HepG2 (cell line): ENCODE measurements at places on chromosomes 5 and 9.

GRCh38 chr9:7246917-7247522, 489.2 kb downstream of the KDM4C start:
- no peaks in the 10 kb centered on the region for H3K27me3 ChIP-seq
- no peak overlapping the region for H3K4me3 ChIP-seq
- H3K36me3 ChIP-seq: no peaks in the 10 kb centered on the region
- no peak overlapping the region for H3K27ac ChIP-seq

GRCh38 chr9:89021154-89021803, 30.0 kb downstream of the S1PR3 start:
- no peak for DNase-seq
- H3K4me3 ChIP-seq: no peak overlapping the region
- H3K27ac ChIP-seq: no peak overlapping the region
- H3K27me3 ChIP-seq: no peaks in the 10 kb centered on the region

GRCh38 chr5:143066556-143067281, 296.5 kb downstream of the ARHGAP26 start:
- no peaks in the 10 kb centered on the region for H3K4me1 ChIP-seq
- H3K27ac ChIP-seq: no peak overlapping the region
- no peak overlapping the region for H3K4me3 ChIP-seq
- H3K27me3 ChIP-seq: no peaks in the 10 kb centered on the region

GRCh38 chr9:38386319-38386895, 6.1 kb upstream of the ALDH1B1 start:
- peaks cover 100% of the 10 kb centered on the region for H3K4me1 ChIP-seq
- H3K27ac ChIP-seq: peak overlapping the region; percentile 80
- DNase-seq: peak; percentile 92
- H3K36me3 ChIP-seq: no peaks in the 10 kb centered on the region

DNA sequence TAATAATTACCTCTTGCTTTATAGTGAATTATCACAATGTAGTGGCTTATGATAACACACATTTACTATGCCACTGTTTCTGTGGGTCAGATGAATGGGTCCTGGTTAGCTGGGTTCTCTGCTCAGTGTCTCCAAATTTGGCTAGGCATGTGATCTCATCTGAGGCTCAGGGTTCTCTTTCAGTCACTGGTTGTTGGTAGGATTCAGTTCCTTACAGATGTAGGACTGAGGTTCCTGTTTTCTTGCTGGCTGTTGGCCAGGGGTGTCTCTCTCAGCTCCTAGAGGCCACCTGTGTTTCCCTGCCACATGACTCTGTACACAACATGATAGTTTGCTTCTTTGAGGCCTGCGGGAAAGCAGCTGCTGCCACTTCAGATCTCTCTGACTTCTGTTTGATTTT, 7.1 kb downstream of the NFX1 start:
- peaks cover 85% of the 10 kb centered on the region for H3K4me1 ChIP-seq
- no peak overlapping the region for H3K4me3 ChIP-seq
- no peaks in the 10 kb centered on the region for H3K27me3 ChIP-seq
- no peak for DNase-seq
- peak overlapping the region; percentile 20 for H3K27ac ChIP-seq
- peaks cover 78% of the 10 kb centered on the region for H3K36me3 ChIP-seq

GRCh38 chr5:1003296-1003937, 5.2 kb upstream of the NKD2 start:
- no peaks in the 10 kb centered on the region for H3K36me3 ChIP-seq
- H3K27ac ChIP-seq: no peak overlapping the region
- no peak for DNase-seq
- H3K4me1 ChIP-seq: peaks cover 38% of the 10 kb centered on the region; the same call in 1 of the 2 replicates
- peaks cover 83% of the 10 kb centered on the region for H3K27me3 ChIP-seq

- H3K36me3 ChIP-seq: no peaks in the 10 kb centered on the region
- no peak for DNase-seq
- H3K27me3 ChIP-seq: no peaks in the 10 kb centered on the region
- no peak overlapping the region for H3K4me3 ChIP-seq
- peak overlapping the region; percentile 24 for H3K27ac ChIP-seq
Measured at GRCh38 chr5:14775857-14776256, 95.7 kb downstream of the ANKH start.

- DNase-seq: no peak
- H3K36me3 ChIP-seq: no peaks in the 10 kb centered on the region
- peaks cover 3% of the 10 kb centered on the region for H3K27me3 ChIP-seq
- H3K4me1 ChIP-seq: peaks cover 8% of the 10 kb centered on the region; the same call in 1 of the 2 replicates
- no peak overlapping the region for H3K4me3 ChIP-seq
Measured at GRCh38 chr9:131330814-131331600, 41.5 kb downstream of the PLPP7 start.

- H3K36me3 ChIP-seq: no peaks in the 10 kb centered on the region
- H3K4me1 ChIP-seq: peaks cover 6% of the 10 kb centered on the region; the same call in 1 of the 2 replicates
- no peak overlapping the region for H3K27ac ChIP-seq
- no peak overlapping the region for H3K4me3 ChIP-seq
Measured at GRCh38 chr9:116585896-116586295, 101.2 kb upstream of the TRIM32 start.

DNA sequence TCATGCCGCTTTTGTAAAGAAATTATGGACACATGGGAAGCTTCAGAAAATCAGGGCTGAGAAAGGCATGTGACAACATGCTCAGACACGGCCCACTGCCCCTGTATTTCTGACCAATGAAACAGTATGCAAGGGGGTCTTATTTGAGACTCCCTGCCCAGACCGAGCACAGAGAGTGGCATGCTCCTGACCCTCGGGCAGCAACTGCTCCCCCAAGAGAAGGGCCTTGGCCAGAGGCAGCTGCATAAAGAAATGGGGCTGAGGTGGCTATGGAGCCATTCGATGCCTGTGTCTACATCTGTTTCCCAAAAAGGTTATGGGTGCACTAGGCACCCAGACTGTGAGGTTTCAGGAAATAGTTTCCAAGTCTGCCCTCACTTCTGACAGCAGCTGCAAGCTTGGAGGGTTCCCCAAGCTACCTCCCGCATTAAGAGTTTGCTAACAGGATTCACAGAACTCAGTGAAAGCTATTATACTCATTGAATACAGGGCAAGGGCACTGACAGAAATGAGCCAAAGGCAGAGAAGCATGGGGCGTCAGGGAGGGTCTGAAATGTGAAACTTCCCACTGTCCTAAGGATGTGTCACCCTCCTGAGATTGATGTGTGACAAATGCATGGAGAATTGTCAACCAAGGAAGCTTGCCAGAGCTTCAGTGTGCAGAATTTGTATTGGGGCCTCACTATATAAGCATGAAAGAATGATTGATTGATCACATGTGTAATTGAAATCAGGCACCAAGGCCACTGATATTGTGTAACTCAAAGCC, 94.3 kb downstream of the DAP start:
- DNase-seq: peak; percentile 7
- no peaks in the 10 kb centered on the region for H3K36me3 ChIP-seq
- no peaks in the 10 kb centered on the region; the same call in 2 of the 3 replicates for H3K27me3 ChIP-seq
- no peak overlapping the region for H3K4me3 ChIP-seq
- H3K4me1 ChIP-seq: peaks cover 20% of the 10 kb centered on the region

DNA sequence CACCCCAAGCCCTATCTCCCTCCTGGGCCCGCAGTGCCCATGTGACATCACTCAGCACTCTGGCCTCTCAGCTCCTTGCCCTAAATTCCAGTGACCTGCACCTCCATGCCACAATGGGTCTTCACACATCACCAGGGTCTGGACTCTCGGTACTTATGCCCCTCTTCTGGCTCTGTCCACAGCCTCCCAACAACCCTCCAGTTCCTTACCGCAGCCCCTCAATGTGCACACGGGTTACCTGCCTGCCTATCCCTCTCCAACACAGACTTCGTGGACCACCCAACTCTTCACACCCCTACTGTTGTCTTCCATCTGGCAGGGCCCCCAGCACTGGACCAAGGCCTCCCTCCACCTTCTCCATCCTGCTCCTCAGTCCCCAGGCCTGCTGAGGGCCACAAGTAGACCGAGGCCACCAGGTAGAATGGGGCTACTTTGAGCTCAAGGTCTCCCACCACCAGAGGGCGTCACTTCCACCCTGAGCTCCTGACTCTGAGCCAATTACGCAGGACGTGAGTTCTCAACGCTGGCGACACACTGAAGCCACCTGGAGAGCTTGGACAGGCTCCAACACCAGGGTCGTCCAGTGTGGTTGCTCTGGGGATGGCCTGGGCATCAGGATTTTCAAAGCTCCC, 172.1 kb downstream of the GABBR2 start:
- H3K27ac ChIP-seq: no peak overlapping the region
- no peaks in the 10 kb centered on the region for H3K4me1 ChIP-seq
- DNase-seq: peak; percentile 5
- no peak overlapping the region for H3K4me3 ChIP-seq

DNA sequence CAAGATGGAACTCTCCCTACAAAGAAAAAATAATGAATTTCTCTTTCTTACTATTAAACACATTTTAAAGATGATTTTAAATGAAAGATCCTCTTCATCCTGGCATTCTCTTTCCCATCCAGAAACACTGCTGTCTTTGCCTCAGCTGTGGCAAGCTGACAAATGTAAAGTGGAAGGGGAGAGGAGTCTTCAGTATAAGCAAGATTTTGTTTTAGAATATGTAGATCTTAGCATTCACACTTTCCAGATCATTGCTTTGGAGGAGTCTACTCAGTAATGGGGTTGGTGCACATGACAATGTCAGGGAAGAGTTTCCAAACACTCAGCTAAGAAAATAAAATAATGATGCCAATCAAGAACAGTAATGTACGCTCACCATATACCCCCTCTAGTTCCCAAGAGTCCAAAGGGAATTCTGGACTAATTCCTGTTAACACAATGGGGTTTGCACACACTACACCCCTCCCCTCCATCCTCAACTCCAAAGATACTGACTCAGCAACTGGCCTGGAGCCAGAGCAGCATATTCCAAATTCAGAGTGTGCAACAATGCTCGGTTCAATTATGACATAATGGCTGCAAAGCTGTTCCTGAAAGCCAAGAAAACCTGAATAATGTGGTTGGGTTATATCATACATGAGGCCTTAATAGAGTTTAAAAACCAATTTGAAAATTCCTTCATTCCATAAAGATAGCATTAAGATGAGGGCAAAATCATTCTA, 4.6 kb downstream of the C5orf63 start:
- DNase-seq: no peak
- no peak overlapping the region for H3K27ac ChIP-seq
- no peaks in the 10 kb centered on the region for H3K27me3 ChIP-seq

DNA sequence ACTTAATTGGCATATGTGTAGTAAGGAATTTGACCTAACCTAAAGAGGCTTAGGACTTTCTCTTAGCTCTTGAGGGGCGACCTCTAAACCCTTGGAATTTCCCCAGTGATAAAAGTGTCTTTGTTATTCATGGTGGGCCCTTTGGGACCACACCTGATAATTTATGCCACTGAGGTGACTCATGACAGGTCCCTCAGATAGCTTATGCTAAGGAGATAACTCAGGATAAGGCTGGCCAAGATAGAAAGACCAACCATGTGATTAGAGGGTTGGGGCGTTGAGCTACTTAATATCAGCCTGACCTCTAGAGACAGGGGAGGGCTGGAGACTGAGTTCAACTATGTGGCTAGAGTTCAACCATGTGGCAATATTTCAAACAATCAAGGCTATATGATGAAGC, 218.1 kb downstream of the AP3B1 start:
- DNase-seq: no peak
- H3K36me3 ChIP-seq: no peaks in the 10 kb centered on the region; the same call in 1 of the 2 replicates
- no peaks in the 10 kb centered on the region for H3K4me1 ChIP-seq

DNA sequence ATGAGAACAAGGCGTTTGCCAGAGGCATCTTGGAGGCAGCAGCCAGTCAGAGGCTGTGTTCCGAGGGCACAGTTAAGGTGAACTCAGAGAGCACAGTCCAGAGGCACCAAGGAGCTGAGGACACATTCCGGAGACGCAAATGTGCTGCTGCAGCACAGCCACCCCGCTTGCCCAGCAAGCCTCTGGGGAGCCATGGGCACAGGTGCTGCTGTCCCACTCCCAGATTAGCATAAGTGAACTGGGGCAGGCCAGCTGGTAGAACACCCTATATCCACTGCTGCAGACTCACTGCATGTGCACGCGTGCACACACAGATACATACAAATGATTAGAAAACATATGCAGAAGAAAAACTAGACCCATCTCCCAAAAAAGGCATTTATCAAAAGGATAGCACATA, 164.5 kb downstream of the EBF1 start:
- H3K4me3 ChIP-seq: no peak overlapping the region
- H3K4me1 ChIP-seq: no peaks in the 10 kb centered on the region
- no peaks in the 10 kb centered on the region for H3K27me3 ChIP-seq
- H3K27ac ChIP-seq: no peak overlapping the region
- no peak for DNase-seq
- H3K36me3 ChIP-seq: no peaks in the 10 kb centered on the region

DNA sequence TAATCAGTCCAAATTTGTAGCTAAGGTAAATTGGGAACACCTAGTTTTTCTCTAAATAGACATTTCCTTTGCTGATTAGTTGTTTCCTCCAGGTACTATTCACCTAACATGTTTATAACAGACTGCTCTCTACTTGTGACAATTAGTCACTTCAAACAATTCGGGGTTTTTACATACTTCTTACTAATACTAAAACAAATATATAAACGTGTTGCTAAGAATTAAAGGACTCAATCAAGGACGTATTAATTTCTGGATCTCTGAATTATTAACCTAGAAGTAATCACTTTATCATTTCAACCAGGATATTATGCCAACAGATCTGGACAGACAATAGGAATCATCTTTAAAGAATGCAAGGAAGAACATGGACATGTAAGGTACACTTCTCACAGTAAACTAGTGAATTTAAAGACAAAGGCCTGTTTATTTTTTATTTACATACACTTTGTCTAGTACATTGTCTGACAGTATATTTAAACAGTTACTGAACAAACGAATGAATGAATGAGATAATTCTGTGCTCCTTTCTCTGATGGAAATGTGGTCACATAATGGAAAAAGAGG, 22.3 kb downstream of the PJA2 start:
- no peak overlapping the region for H3K4me3 ChIP-seq
- H3K36me3 ChIP-seq: peaks cover 1% of the 10 kb centered on the region; the same call in 1 of the 2 replicates
- no peak for DNase-seq
- H3K27me3 ChIP-seq: no peaks in the 10 kb centered on the region
- H3K4me1 ChIP-seq: peaks cover 9% of the 10 kb centered on the region
- no peak overlapping the region for H3K27ac ChIP-seq

DNA sequence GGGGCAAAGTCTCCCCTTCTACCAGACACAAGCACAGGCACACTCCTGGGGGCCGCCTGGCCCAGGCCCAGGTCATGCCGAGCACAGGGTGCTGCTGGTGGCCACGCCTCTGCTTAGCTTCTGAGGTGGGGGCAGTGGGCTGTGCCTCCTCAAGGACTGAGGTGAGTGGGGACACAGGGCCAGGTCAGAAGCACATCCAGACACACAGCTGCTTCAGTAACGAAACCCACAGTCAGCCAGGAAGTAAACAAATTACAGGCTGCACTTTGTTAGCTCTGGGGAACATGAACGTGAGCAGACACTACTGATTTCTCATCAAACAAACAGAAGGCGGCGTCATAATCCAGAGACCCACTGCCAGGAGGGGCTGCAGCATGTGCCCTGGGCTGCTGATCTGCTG, 192.4 kb downstream of the HSPA4 start:
- peak overlapping the region; percentile 34 for H3K27ac ChIP-seq
- peak; percentile 65 for DNase-seq
- H3K4me1 ChIP-seq: peaks cover 46% of the 10 kb centered on the region
- H3K27me3 ChIP-seq: no peaks in the 10 kb centered on the region
